NCI-H2107 (cell line): ENCODE measurements at places on chromosomes 5 and 9.

DNA sequence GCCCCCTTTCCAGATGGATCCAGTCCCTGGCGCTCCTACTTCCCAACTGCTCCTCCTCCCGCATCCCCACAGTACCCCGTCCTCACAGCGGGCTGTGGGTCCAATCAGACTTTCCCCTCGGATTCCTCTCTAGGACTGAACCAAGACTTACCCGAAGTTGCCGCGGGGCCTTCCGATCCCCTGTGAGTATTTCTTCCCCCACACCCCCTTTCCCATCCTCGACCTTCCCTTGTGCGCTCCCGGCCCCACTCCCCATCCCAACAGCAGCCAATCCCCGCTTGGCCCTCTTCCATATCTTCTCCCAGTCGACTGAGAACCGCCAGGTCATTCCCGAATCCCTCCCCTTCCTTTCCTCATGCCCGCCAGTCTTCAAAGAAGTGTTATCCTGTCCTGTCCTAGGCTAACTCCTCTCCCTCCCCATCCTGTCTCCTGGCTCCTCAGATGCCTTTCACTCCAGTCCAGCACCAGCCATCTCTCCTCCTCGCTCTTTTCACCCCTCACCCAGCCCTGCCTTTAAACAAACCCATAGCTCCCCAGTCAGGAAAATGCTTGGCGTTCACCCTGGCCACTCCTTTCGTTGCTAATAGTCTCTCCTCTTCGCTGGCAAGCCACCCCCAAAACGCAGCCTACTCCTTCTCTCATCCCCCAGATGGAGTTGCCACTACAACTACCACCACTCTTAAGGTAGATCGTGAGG is 646 bp downstream of the SWI5 start:
- no peak for DNase-seq

DNA sequence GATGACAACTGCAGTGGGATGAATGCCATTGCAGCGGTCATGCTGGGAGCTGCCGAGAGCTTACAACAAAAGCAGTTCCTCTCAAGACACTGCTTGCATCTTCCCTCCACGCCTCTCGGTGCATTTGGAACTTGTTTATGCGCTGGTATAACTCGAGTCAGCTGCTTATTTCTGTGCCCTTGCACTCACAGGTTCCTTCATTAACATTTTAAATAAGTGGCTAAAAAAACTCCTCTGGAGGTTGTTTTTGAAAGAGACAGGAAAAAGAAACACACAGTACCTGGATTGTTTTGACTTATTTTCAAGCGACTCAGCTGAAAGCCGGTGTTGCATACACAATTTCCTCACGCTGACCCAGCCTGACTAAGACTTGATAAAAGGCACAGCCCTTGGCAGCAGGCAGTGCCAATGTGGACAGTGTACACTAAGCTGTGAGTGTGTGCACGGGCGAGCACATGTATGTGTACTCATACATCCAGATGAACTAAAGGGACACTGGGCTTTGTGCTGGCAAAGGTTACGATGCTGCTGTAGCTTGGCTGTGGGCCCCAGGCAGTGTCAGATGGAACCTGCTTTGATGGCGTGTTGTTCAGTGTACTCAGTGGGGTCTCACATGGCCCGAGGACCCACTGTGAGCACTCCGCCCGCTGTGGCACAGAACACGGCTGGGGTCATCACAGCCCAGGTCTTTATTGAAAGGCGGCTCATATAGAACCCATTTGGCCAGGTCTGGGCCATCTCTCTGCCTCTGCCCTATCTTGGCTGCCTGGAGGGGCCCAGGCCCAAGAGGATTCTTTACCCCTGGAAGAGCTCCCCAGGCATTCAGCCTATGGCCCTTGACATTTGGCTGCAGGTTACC is 92.3 kb downstream of the ANKRD33B start:
- DNase-seq: no peak

GRCh38 chr5:102528600-102528999 is 29.8 kb upstream of the SLCO6A1 start:
- DNase-seq: no peak

DNA sequence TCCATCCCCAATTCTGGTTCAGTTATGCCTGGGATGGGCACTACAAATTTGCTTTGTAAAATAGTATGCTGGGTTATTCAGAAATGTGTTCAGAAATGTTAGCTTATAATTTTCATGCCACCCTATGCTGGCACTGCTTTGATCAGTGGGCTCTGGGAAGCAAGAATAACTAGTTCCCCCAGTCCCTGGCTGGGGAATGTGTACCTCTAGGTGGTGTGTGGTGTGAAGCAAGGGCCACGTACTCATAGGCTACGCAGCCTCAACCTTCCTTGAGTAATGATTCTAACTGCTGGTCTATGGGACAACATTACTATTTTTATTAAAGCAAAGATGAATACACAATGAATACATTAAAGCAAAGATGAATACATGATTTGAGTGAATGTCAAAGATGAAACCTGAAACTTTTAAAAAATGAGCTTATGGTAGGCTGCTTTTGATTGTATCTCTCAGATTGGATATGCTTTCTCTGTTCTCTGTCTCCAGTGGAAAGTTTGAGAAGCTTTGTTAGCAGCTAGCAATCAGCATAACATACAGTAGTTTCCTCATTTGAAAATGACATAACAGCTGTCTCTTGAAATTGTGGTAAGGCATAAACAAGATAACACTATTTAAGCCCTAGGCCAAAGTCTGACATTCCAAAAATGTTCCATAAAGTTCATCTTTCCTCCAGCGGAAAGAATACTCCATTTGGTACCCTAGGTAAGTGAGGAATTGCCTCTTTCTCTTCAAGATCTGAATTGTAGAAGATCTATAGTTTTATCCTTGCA is 174.7 kb upstream of the NFIB start:
- no peak for DNase-seq

GRCh38 chr5:149273950-149274349 is 2.3 kb downstream of the AFAP1L1 start:
- DNase-seq: no peak

DNA sequence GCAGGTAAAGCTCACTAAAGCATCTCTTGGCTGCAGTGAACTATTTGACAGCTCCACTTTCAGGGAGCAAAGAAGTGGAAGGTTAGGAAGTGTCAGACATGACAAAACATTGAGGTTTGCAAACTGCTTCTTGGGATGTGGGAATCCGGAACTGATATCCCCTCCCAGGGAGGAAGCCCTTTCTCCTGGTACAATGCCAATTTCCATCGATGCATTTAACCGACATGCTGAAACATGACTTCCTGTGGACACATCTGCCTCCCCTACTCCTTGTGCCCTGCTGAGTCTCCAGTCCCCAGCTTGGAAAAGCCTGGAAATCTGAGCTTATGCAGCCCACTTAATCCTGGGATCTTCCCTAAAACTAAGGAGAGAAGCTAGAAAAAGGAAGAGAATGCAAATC is 323.1 kb upstream of the DAP start:
- no peak for DNase-seq

DNA sequence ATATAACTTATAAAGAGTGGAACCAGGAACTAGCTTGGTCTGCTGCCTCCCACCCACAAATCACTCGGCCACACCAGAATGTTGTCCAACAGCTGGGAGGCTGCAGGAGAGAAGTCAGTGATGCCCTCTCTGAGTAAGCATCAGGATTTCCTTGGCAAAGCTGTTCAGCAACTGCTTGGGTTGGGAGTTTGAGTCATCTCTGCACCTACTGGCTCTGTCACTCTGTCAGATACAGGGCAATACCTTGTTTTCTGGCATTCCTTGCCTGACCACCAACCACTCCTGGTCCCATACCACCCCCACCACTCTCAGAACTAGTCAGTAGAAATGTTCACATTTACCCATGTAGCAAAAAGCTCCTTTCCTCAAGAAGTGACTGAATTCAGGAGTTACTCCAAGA is 36.8 kb upstream of the GCNT4 start:
- DNase-seq: no peak
